ENCODE measurements at places on chromosomes 2 and 18. TPM values are rescaled to one million over a fixed set of nuclear protein-coding genes. Genes with fewer than 3 reads are reported as not detected.

Gene ARHGAP28
- total RNA-seq, result 2.8 TPM

Gene SOWAHC
- total RNA-seq, result 1.7 TPM

Gene SIX2
- 0.99 TPM for total RNA-seq

Gene STPG4
- total RNA-seq, result not detected

Gene PROKR1
- total RNA-seq, result not detected

Gene FSIP2
- total RNA-seq, result 0.20 TPM

Gene UGT1A9
- total RNA-seq, result not detected

Gene FIGN
- 14.8 TPM for total RNA-seq

Gene PTPN2
- 14.9 TPM for total RNA-seq

Gene SOX11
- total RNA-seq, result 5.6 TPM

Gene LRRFIP1
- 142 TPM for total RNA-seq

Gene CLIP4
- total RNA-seq, result 57.4 TPM

Gene CHRND
- not detected for total RNA-seq

Gene PLCL1
- 77.3 TPM for total RNA-seq

Gene SCN9A
- total RNA-seq, result 1.5 TPM

Gene C1QL2
- not detected for total RNA-seq

Gene GPAT2
- 3.5 TPM for total RNA-seq

Gene CXCR1
- 0.35 TPM for total RNA-seq

Gene TNFAIP6
- total RNA-seq, result 2.7 TPM

Gene FBXO36
- 0.77 TPM for total RNA-seq

Gene FAM110C
- total RNA-seq, result 3.9 TPM
